ENCODE measurements at places on chromosomes 13 and 19.

GRCh38 chr19:2461751-2462634 lies 5.2 kb upstream of the LMNB2 start:
- DNase-seq: peak; percentile 45

- peak; percentile 79 for DNase-seq
These were observed 7.7 kb upstream of the TMEM161A start for GRCh38 chr19:19145684-19146608.

- no peak for DNase-seq
These were observed 7.4 kb upstream of the ZDHHC20 start for GRCh38 chr13:21466527-21466926.

- DNase-seq: no peak
These were observed 535.8 kb downstream of the KCTD12 start for GRCh38 chr13:76350399-76350798.
